Substantia nigra (tissue), 51 donors: ENCODE measurements at places on chromosomes 13 and 19.

- peak; percentile 84 for DNase-seq
Observed at GRCh38 chr19:57947419-57948134, at the start of gene ZNF256. Gene ZNF256, minus strand, starts transcription at chr19:57947706. Its CDS starts 232 bp downstream, at chr19:57947474.

DNA sequence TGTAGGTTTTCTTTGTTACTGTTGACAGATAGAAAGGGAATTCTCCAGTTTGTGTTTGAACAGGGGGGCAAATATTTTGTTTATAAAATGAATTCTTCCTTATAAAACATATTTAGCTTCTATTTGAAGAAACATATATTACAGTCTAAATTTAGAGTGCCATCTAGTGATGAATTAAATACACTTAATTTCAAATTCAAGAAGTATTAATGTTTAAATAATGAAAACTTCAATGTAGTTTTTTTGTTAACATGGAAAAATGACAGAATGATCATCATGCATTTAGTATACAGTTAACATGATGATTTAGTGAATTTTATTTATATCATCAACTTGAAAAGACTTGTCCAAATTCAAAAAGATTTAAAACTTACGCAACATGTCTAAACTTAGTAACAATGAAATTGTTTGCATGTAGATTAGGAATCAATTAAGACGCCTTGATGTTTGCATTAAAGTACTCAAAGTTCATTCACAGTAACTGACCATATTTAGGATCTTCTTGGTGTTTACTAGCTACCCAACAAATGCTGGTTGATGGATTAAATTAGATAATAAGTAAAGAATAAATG is 765.9 kb upstream of the SLITRK1 start:
- no peak for DNase-seq

DNA sequence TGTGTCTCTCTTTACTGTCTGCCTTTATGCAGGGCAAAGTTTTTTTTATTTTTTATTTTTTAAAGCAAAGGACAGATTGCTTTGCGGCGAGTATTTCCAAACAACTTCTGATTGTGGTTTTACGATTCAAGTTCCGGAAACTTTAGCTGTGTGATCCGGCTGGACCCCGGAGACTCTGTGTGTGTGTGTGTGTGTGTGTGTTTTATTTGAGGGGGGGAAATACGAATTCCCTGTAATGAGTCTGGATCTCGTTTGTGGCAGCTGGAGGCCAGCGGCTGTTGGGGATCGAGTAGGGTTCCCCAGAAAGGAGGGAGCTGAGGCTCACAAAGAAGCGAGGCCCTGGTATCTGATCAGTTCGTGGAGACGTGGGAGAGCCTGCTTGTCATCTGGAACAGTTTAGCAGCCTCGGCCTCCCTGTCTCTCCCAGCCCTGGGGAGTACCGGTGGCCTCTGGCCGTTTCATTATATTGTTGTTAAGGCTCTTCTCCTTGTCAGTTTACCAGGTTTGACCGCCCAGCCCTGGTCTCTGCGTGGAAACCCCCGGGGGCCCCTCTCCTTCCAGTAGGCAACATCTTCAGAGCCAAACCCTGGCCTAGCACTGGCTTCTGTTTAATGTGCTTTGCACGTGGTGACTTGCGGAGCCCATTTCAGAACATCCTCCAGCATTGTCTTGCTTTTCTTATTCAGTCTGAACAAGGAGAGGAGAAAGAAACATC is 1.3 kb downstream of the FARP1 start:
- no peak for DNase-seq

DNA sequence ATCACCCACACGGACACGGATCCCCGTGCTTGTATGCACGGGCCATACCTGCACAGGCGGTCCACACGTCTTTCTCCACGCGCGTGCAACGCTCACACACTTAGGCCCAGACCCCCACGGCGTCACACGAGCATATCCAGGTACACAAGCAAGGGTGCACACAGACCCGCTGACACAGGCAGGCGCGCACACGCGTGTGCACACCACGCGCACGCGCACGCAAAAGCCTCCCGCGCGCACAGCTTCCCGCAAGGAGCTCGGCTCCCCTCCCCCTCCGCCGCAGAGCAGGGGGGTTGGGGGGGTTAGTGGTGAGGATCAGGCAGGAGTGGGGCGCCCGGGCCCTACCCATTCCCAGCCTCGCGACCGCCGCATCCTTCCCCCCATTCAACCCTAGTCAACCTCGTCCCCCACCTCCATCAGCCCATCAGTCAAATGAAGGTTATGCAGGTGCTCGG is 407 bp downstream of the RAB3A start:
- DNase-seq = peak; percentile 63

GRCh38 chr19:49856574-49857021 is 5.6 kb downstream of the PTOV1 start:
- no peak for DNase-seq

- no peak for DNase-seq
Observed at GRCh38 chr19:4241824-4242430, 5.0 kb upstream of the YJU2 start.

DNA sequence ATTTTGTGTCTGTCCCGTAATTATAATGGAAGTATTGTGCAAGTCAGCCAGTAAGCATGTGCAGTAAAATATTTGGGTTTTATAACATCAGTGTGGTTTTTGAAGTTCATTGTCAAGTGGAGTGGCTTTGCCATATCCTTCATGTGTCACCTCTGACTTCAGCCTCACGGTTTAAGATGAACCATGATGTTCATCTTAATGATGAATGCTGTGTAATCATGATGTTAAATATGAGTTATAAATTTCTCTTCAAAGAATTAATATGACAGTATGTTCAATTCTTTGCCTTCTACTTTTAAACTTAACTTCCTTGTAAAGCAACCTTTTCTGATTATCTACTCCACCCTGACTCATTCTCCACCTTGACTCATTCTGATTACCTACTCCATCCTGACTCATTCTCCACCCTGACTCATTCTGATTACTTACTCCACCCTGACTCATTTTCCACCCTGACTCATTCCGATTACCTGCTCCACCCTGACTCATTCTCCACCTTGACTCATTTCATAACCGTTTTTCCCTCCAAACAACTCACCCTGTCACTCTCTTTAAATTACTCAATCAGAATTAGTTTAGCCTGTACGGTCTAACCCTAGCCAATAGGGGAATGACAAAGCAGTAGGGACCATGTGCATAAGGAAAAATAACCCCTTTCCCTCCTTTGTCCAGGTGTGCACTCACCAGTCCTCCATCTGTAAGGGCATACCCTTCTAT is 50.3 kb upstream of the ANKRD10 start:
- no peak for DNase-seq

DNA sequence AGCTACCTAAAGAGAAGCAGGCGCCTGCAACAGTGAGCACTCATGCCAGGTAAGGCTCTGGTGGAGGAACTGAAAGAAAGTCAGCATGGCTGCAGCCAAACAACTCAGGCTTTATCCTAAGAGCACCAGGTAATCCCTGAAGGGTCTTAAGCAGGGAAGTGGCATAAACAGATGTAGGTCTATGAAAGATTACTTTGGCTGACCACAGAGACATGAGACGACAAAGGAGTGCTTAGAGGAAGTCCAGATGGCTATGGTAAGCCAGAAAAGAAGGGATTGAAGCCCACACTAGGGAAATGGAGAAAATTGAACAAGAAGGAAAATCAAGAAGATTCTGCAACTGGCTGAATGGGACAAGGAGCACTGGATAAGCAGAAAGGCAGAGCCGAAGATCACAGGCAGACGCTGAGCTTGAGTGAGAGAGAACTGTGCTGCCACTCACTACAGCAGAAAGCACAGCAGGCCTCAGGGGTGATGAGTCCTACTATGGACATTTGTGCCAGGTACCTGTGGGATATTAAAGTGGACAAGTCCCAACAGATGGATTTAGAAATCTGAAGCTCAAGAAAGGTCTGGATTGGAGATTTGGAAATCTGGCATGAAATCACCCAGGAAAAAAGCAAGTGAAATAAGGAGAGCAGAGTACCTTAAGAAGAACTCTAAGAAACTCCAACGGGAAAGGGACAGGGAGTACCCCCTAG is 4.2 kb downstream of the RCBTB1 start:
- no peak for DNase-seq

DNA sequence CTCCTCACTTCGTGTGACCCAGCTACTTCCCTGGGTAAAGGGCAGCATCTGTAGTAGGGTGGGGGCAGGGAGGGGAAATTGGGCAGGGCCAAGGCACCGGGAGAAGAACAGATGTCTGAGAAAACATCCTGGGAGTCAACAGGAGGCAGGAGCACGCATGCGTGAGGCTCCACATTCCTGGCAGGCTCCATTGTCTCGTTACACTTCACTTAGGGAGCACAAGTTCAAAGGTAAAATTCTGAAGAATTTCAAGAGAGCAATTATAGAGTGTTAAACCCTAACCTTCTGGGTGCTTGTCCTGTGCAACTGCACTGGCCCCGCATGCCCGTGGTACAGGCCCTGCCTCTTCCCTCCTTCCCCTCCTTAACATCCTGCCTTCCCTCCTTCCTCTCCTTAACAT is 79.6 kb upstream of the POMP start:
- no peak for DNase-seq

DNA sequence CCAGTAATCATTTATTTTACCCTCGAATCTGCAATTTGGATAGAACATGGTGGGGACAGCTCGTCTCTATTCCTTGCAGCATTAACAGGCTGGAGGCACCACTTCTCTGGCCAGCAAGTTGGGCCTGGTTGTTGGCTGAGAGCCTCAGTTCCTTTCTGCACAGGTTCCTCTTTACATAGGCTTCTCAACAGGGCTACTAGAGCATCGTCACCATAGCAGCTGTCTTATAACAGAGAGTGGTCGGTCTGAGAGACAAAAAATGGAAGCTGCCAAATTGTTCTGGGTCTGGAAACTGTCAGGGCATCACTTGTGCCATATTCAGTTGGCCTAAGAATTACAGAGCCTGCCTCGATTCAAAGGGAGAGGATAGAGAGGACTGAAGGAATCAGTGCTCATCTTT is 86.7 kb downstream of the DNAJC15 start:
- no peak for DNase-seq

DNA sequence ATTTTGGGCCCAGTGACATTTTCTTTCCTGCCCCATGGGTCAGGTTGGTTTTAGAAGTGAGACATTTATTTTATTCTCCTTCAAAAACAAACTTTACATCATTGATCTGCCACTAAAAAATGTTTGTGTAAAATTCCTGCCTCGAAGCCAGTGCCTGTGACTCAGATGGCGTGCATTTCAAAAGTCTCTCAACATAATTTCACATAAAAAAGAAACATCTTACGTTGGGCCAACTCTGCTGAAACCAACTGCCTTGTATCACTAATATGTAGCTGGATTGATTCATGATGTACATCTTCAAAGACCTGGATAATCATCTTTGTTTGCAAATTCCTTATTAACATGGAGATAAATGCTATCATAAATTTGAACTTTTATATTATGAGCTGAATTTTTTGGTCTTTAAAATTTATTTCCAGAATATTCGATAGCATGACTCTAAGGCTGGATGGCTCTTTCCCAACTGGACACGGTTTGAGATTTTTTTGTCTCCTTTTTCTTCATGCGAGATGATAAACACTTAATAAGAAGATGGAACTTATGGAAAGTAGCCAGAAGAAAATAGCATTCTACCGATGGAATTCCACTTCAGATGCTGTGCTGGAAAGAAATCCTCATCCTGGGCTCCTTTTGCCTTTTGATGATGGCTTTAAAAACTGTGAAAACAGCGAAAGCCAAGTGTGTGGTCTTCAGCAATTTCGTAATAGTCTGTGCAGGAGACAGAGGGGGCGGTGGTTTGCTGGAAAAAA is 420.5 kb downstream of the FGF9 start:
- no peak for DNase-seq

DNA sequence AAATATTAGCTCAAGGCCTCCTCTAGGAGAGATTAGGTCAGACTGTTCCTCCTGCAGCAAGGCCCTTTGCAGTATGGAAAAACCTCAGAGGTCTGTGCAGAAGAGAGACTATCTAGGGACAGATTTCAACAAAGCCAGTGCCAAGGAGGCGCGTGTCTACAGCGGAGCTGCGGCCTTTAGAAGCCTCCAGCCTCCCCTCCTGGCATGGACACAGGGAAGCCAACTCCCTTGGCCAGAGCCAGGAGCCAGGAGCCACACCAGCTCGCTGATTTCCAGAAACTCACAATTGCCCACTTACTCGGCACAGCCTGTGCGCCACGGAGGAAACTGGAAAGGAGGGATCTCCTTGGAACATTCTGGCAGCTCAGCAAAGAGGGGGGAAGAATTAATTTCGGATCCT is 63.4 kb downstream of the INSR start:
- DNase-seq = peak; percentile 4

GRCh38 chr19:7628589-7629311 is 595 bp downstream of the XAB2 start:
- no peak for DNase-seq

- no peak for DNase-seq
Observed at GRCh38 chr13:23372264-23372906, 61.1 kb downstream of the SACS start.

- DNase-seq = no peak
Observed at GRCh38 chr19:38023671-38024541, 116.9 kb downstream of the SIPA1L3 start.

DNA sequence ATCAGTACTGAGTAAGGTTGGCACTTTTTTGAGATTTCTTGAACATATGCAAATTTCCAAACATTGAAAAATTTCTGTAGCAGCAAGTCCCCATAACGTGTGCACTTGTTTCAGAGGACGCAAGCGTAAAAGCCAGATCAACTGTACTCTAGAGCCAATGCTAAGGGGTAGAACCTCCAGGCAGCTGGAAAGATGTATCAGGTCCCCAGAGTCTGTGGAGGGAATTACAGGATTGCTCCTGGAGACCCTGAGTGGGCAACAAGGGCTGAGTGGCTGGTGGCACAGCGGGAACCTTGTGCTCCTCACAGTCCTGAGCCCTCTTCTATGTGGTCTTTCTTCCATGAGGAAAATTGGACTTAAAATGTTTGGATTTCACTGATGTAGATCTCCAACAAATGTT is 53.9 kb upstream of the AMER2 start:
- DNase-seq = no peak
